GM19239 (cell line): ENCODE measurements at places on chromosomes 7 and 10.
A peak's percentile ranks its signal among the peaks of the same experiment; 100 is the strongest.

DNA sequence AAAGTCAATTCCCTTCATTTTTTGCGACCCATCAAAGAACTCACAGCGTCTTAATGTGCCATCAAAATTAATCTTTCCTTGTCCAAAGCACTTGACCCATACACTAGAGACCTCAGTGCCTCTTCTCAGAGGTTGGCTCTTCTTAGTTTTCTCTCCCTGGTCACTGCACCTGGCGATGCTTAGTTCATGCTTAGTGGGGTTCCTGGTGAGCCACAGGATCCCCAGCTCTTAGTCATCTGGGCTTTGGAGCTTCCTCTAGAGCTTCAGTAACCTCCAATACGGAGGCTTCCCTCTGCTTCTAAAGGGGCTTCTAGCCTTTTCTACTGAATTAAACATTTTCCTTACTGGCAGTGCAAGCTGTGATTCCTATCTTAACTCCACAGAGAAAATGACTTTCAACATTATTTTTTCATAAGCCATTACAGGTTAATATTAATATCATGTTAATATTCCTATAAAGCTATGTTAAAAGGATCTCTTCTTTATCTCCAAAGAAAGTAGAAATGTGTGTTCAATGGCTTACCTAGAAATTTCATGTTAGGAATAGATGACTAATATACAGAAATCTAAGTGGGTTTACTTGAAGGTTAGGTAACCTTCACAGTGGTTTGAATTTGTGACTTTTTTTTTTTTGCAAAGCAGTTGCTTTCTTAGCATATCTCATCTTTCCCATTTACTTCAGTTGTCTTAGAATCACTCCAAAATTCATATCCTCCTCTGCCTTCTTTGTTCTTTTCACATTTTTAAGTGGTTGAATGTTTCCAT is 295.2 kb downstream of the CAMK1D start:
- no peak for DNase-seq

- DNase-seq: no peak
Observed at GRCh38 chr10:9535744-9536143, 1481.3 kb downstream of the GATA3 start.

GRCh38 chr7:42170724-42171123 is 66.3 kb downstream of the GLI3 start:
- no peak for DNase-seq

DNA sequence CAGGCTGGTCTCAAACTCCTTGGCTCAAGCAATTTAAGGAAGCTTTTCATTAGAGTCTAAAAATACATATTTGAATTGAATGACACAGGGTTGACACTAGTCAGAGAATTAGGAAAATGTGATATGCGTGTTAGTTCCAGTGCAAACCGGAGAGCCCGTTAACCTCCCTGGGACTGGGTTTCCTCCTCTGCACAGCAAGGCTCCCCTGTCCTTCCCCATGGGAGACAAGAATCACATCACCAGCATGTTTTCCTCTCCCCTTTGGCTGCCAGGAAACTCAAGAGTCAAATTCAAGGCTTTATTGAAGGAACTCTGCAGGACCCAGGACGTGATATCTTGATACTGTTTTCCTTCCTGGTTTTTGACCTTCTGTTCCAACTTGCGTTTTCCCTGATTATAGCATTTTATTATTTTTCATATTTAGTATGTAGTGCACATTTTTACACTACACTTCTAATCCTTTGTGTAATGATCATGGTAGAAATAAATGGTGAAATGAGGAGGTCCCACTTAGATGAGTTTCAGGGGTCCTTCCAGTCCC is 24.9 kb downstream of the GSTO2 start:
- DNase-seq: no peak

DNA sequence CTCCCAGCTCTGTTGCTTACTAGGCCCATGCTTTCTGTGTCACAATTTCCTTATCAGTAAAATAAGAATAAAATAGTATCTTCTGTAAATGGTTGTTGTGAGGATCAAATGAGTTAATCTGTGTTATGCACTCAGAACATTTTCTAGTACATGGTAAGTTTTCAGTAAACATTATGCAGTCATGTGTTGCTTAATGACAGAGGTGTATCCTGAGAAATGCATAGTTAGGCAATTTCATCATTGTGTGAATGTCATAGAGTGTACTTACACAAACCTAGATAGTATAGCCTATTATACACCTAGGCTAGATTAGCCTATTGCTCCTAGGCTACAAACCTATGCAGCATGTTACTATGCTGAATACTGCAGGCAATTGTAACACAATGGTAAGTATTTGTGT is 4.4 kb downstream of the PTTG1IP2 start:
- no peak for DNase-seq

GRCh38 chr10:28429573-28430216 is 103.2 kb upstream of the WAC start:
- no peak for DNase-seq

DNA sequence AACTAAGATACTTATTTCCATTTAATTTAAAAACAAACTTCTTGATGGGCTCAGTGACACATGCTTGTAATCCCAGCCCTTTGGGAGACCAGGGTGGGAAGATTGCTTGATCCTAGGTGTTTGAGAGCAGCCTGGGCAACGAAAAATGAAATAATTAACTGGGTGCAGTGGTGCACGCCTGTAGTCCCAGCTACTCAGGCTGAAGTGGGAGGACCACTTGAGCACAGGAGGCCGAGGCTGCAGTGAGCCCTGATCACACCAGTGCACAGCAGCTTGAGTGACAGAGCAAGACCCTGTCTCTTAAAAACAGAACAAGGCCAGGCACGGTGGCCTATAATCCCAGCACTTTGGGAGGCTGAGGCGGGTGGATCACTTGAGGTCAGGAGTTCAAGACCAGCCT is 37.4 kb downstream of the AVL9 start:
- DNase-seq: no peak

- DNase-seq: no peak
Observed at GRCh38 chr10:31352436-31353226, 33.6 kb downstream of the ZEB1 start.

- no peak for DNase-seq
Observed at GRCh38 chr10:52768001-52768532, 4.5 kb downstream of the MBL2 start.

DNA sequence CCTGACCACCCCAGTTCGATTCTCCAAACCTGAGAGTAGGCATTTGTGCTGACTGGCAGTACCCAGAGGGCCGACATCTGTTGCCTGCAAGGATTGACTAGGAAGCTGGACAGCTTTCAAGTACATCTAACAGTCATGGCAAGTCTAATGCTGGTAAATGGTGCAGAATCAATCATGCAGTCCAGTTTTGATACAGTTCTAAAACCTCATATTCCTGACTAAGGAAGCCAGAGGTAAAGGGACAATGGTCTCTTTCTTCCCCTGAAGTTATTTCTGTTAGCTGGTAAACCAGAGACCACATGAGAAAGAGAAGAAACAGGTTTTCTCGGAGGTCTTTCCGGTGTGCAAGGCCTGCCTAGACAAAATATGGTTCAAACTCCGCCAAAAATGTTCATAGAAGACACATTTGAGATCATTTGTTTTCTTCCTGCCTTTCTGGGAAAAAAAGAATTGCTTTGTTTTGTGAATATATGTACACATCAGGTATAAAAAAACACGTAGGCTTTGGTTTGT is 97.1 kb downstream of the WDR37 start:
- DNase-seq: no peak

GRCh38 chr7:116955340-116955739 is 2.0 kb downstream of the ST7 start:
- DNase-seq: no peak

DNA sequence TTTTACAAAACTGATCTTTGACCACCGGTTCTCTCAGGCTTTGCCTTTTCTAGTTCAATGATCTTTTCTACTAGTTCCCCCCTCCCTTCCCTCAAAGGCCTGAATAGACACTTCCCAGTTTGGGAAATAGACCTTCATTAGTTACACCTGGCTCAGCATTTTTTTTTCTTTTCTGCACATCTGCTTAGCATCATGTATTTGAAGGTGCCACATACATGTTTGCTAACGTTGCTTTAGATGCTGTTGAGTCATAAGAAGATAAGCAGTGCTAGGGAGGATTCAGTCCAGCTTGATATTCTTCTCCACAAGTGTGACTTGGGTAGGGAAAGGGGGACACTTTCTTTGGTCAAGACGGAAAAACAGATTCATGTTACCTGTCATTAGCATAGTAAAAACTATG is 78.3 kb downstream of the BICC1 start:
- no peak for DNase-seq

- DNase-seq: no peak
Observed at GRCh38 chr10:93991596-93992284, 2.0 kb upstream of the PLCE1 start.

- DNase-seq: no peak
Observed at GRCh38 chr7:47336472-47337425, 245.2 kb downstream of the TNS3 start.

DNA sequence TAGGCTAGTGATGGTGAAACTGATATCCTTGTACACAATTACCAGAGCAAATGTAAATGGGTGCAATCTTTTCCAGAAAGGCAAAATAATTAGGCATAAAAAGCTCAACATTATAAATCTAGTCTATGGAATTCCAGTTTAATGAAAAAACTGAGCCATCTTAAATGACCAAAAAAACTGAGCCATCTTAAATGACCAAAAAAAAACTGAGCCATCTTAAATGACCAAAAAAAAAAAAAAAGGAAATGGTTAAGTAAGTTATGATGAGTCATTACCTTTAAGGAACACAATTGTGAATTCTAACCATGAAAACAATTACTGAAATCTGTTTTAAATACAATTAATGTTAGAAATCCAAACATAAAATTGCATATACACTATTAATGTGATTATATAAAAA is 25.3 kb downstream of the USP6NL start:
- no peak for DNase-seq

- DNase-seq: no peak
Observed at GRCh38 chr7:70156057-70156456, 557.8 kb downstream of the AUTS2 start.

DNA sequence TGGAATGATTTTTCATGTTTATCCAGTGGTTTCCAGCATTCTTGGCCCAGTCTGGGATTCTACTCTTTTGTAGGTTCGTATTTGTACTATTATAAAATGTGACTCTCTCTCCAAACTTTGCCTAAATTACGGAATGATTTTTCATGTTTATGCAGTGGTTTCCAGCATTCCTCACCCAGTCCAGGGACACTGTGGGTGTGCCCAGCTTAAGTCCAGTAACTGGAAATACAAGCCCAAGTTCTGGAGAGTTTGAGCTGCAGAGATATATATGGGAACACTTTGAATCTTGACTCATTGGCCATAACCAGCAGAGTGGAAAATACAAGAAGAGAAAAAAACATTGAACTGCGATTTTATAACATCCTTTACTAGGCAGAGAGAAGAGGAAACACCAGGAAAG is 5.9 kb upstream of the MAGI2 start:
- no peak for DNase-seq

DNA sequence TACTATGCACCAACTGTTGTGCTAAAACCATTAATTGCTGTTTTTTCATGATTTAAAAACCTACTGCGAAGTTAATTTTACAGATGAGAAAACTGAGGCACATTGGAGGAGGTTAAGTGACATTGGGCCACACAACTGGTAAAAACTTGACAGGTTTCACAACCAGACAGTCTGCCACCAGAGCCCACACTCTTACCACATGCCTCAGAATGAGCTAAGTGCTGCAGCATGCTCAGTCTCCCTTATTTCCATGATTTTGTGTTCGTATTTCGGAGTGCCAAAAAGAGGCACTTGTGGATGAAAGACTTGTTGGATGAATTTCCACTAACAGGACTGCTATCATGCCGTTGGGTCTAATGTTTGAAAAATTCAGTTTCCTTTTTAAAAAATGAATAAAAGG is 77.4 kb downstream of the PCLO start:
- DNase-seq: no peak

GRCh38 chr10:80664071-80664680 is 126.5 kb downstream of the SH2D4B start:
- DNase-seq: peak; percentile 28
